ENCODE measurements at places on chromosomes 2 and 18. TPM values are rescaled to one million over a fixed set of nuclear protein-coding genes. Genes with fewer than 3 reads are reported as not detected.

- DNase-seq, result no peak
Measured at GRCh38 chr2:120945832-120946499, 210.3 kb downstream of the GLI2 start.

DNA sequence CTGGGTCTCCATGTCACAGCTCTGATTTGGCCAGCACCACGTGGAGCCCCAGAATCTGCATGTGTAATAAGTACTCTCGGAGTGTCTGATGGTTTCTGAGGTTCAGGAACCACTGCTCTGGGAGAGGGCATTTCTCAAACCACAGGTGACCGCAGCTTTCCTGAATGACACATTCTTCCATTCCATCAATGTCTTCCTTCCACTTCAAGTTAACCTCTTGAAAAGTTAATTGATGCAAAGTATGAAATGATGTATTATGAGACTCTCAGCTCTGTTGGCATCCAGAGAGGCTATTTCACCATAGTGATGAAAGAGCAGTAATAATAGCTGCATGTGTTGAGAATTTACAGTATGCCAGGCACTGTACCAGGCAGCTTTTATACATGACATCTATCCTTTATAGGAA lies 61.3 kb upstream of the CRIM1 start:
- DNase-seq, result no peak

GRCh38 chr2:191247381-191248057 lies 2.3 kb downstream of the MYO1B start:
- no peak for DNase-seq

DNA sequence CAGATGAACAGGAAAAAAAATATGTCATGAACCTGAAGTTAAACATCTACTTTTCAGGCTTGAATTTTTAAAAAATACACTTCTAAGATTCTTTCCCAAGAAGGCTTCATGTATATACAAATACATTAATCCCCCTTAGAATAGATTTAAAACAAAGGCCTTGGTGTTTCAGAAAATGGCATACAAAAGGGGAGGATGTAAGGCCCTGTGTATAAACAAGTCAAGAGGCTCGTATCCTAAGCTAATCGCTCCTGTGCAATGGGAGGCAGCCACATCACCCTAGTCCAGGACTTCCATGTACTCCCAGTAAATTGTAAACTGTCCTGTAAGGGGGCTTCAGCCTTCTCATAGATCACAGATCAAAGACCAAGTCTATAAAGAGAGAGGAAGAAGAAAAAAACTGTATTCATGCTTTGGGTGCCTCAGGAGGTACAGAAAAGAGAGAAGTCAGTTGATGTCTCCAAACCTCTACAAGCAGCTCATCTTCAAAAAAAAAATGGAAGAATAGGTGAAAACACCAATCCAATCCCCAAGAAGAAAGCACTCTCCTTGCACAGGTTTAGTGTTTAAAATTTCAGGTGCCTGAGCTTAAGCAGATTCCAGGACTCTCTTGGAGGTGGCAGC lies 53.9 kb downstream of the ANKRD44 start:
- no peak for DNase-seq

Gene TBR1
- total RNA-seq, result 0.05 TPM

DNA sequence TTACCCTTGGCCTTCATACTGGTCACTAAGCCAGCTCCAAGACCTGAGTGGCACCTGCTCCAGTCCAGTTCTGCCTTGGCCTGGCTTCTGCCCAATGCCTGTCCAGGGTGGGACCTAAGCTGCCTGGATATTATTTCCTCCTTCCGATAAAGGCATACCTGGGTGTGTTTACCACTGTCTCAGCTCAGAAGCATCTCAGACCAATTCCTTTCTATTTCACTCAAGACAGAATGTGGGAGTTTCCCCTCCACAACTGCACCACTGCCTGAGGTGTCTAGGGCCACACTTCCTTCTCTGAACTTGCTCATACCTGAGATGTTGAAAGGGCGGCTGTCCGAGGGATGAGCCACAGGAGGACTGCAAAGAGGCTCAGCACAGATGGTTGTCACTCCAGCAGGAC lies 18.4 kb upstream of the CAB39 start:
- peak; percentile 38 for DNase-seq

DNA sequence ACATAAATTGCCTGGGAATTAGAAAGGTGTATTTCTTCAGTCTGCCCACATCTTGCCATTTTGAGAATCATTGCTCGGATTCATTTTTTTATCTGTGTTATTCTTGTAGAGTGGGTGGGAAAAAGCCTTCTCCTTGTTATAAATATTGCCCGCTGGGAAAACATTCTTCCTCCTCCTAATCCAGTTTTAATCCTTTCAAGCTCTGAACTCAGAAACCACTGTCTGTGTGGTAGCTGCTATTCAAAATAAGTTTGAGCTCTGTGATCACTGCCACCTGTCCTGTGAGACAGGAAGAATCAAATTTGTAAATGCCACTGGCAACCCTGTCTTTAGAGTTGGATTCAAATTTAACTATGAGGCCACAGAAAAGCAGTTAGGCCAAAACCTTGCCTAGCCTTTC lies 1875.2 kb upstream of the PIK3C3 start:
- no peak for DNase-seq

GRCh38 chr2:33425586-33426031 lies 50.8 kb upstream of the RASGRP3 start:
- DNase-seq, result no peak

- DNase-seq, result no peak
Measured at GRCh38 chr2:238900511-238900910, 52.6 kb downstream of the TWIST2 start.

GRCh38 chr2:28674713-28675068 lies 76.9 kb upstream of the PPP1CB start:
- no peak for DNase-seq

Gene UBXN2A
- 11.4 TPM for total RNA-seq

DNA sequence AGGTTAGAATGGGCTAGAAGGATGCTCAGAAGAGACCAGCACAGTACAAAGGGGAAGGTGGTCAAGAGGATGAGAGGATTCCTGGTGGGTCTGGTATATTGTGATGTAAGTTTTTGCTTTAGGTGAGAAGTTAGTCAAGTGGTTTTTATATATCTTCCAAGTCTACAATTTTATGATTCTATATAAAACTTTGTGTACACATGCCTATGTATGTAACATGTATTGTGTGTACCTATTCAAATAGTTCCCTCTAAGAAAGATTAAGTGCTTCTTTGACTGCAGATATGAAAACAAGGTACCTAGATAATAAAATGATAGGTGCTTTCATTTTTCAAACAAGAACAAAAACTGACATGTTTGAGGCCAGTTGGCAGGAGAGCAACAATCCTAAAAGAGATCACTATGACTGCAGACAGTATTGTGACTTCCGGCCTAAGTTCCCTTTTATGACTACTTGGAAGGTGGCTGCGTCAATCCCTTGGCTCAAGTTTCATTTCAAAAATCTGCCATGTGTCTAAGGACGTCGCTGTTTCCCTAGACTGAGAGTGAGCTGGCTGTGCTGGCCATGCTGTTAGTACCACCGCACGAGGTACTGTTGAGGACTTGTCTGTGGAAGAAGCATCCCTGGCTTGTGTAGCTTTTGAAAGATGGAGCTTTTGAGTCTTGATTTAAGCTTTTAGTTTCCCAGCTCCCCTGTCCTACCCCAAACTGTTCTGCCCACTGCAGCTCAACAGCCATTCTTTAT lies 123.1 kb downstream of the PRPF40A start:
- DNase-seq, result no peak

GRCh38 chr2:122451040-122451439 lies 695.6 kb downstream of the TSN start:
- no peak for DNase-seq

DNA sequence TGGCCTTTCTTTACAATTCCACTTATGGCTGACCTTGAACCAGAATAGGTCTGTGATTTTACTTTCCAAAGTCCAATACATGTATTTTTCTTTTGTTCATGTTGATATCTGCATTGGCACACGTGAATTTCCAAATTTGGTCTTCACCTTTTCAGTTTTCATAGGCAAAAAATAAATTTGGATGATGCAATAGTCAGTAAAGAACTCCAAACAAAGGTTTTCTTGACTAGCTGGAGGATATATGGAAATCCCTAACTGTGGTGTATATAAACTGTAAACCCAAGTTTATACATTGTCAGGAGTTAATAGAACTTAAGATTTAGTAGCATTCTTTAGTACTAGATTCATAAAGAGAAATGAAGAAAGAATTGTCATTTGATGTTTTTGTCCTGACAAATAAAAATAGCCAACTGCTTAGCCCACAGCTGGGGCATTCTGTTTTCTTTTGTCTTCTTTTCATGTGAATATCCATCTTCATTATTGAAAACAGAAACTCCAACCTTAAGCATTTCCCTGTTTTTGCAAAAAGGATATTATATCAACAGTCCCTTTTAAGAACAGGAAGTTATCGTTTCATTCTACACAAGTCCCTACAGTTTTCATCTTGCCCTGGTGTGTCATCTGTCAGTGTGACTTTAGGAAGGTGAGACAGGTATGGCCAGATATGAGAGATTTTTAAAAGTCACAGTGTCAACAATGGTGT lies 132.9 kb downstream of the BCL2 start:
- no peak for DNase-seq

DNA sequence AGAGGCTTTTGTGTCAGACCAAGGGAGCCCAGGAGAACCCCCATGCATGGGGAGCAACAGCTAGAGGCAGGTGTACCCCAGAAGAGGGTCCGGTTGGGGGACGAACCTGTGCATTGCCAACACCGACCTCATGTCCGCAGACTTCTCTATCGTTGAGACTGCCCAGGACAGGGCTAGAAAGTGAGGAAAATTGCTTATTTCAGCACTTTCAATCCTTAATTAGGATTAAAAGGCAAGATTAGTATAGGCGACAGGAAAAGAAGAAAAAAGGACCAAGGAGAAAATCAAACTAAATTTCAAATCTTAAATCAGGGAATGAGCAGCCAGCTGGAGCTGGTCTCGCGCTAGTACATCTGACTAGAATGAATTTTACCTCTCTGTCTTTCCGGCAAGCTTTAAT lies 438.9 kb upstream of the SOX11 start:
- no peak for DNase-seq

Gene GNLY
- total RNA-seq, result 141 TPM

GRCh38 chr18:72674710-72675109 lies 130.6 kb upstream of the CBLN2 start:
- DNase-seq, result no peak

GRCh38 chr2:211077216-211077767 lies 520.9 kb downstream of the CPS1 start:
- no peak for DNase-seq

DNA sequence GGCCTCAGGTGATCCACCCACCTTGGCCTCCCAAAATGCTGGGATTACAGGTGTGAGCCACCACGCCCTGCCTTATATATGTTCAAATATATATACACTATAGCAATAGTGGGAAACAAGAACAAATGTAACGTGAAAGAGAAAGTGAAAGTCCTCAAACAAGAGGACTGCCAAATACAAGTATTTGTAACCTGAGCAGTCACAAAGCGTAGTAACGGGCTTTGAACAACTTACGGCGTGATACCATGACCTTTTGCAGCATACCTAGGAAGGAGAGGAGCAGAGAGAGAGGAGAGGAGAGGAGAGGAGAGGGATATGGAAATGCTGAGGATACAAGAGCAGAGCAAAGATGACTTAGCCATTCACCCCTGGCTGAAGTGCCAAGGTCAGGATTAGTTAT lies 113.8 kb upstream of the RGPD4 start:
- no peak for DNase-seq

- DNase-seq, result no peak
Measured at GRCh38 chr2:219459460-219460311, 25.0 kb downstream of the SPEG start.

- DNase-seq, result peak; percentile 81
Measured at GRCh38 chr2:86038291-86039081, 67.2 kb downstream of the POLR1A start.

GRCh38 chr18:62616331-62616805 lies 93.5 kb downstream of the ZCCHC2 start:
- no peak for DNase-seq

DNA sequence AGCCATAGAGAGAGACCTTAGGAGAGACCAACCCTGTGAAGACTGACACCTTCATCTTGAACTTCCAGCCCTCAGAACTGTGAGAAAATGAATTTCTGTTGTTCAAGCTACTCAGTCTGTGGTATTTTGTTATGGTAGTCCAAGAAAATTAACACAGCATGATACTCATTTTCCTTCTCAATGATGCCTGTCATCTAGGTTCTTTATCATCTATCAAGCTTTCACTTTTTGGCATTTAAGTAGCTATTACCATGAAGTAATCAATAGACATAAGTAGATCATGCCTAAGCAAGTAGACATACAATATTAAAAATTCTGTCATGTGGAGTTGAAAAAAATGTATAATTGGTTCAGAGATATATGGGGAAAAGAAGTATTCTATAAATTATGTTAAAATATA lies 444.7 kb downstream of the THSD7B start:
- no peak for DNase-seq

DNA sequence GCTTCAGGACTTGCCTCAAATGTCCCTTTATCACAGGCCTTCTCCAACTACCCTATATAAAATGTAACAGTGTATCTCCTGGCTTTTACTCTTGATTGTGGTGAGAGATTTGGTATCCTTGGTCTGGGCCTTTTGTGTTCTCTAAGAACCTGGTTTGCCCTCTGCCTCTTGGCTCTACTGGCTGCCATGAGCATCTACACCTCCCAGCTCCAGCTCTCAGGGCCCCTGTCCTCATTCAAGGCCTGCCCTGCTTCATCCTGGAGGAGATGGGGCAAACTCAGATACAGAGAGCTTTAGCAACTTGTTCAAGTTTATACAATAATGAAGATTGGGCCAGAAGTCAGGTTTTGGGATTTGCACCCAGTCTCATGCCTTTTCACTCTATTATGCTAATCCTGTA lies 45.0 kb downstream of the QPCT start:
- DNase-seq, result no peak

DNA sequence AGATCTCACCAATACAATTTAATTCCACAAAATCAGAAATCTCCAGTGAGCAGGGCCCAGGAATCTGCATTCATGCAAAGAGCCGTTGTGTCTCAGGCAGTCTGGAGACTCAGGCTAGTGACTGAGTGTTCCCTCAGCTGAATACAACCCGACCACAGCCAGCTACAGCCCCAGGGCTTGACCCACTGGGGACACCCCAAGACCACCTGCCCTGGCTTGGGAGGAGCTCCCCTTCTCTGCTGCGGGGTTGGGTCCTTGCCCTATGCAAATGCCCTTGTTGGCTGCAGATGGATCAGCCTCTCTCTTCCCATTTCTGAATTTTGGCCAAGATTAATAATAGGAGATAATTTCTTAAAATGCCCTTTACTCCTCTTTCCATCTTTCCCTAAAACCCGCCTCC lies 157.7 kb downstream of the TWIST2 start:
- no peak for DNase-seq

GRCh38 chr2:158740621-158741020 lies 54.5 kb upstream of the DAPL1 start:
- DNase-seq, result no peak

GRCh38 chr2:46367286-46367685 lies 70.1 kb downstream of the EPAS1 start:
- no peak for DNase-seq

DNA sequence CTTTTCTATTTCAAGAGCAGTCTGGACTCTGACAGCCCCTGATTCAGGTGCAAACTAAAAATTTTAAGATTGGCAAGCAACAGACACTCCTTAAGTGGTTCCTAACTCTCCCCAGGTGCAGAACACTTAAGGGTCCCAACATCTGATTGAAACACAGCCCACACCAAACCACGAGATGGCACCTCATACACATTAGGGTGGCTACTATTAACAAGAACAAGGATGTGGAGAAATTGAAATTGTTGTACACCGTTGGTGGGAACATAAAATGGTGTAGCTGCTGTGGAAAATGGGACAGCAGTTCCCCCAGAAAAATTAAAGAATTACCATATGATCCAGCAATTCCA lies 82.3 kb downstream of the POLR1A start:
- no peak for DNase-seq

GRCh38 chr2:236341721-236342120 lies 77.5 kb upstream of the ASB18 start:
- DNase-seq, result no peak
